ENCODE measurements at places on chromosomes 2 and 18.

DNA sequence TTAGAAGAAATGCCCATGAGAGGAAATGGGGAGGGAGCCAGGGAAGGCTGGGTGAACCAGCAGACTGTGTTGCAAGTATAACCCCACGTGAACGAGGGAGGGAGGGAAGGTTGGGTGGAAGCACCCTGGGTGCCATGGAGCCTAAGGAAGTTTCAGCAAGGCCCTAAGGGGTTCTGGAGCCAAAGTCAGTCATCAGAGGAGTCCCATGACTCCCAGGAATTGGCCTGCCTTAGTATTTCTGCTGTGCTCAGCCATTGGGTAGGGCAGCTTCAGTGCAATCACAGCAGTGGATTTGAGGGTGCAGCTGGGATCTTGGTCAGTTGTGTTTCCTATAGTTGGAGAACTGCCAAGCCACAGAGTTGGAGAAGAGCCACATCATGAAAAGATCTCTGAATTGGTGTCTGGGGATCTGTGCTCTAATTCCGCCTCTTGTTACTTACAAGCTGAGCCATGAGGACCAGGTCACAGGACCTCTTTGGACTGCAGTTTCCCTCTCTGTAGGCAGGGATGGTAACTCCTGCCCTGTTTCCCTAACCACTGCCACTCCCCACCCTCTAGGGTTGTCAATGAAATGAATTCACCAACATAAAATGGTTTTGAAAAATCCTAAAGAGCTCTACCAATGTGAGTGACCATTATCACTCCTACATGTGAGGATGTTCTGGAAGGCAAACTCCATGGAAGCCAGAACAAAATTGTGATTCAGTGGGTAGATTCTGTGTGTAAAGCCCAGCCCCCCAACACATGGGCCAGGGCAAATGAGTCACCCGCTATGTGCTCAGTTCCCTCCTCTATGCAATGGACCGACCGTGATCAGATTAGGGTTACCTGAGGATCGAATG is 108.9 kb downstream of the CLIP4 start:
- no peak for DNase-seq

DNA sequence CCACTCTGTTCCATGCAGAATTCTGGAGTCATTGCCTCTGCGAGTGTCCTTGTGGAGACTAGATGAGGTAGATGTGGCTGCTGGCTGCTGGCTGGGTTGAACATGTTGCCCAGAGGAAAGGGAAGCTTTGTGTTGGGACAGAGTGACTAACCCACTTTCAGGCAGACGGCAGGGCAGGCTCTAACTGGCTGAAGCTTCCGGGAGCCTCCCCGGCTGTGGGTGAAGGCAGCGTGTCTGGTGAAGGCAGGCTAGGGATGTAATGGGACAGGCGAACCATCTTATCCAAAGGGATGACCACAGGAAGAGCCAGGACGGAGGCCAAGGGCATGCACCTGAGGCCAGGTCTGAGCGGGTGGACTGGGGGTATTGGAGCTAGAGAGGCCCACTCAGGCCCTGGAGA is 16.0 kb downstream of the ASPRV1 start:
- no peak for DNase-seq

DNA sequence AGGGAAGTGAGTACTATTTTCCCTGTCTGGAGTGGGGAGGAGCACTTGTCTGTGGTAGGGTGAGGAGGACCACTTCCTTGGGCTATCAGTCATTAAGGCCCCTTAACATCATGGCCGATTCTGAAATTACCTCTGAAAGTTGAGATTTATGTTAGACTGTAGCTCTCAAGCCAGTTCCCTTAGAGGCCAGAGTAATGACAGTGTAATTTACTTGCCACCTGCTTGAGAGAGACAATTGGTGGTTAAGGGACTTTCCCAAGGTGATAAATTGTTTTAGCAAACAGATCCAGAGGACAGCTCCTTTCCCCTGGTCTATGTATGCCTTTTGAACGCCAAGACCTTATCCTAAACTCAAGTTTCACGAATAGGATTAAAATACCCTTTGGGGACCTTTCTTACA is 56.1 kb downstream of the NEDD4L start:
- DNase-seq = no peak

DNA sequence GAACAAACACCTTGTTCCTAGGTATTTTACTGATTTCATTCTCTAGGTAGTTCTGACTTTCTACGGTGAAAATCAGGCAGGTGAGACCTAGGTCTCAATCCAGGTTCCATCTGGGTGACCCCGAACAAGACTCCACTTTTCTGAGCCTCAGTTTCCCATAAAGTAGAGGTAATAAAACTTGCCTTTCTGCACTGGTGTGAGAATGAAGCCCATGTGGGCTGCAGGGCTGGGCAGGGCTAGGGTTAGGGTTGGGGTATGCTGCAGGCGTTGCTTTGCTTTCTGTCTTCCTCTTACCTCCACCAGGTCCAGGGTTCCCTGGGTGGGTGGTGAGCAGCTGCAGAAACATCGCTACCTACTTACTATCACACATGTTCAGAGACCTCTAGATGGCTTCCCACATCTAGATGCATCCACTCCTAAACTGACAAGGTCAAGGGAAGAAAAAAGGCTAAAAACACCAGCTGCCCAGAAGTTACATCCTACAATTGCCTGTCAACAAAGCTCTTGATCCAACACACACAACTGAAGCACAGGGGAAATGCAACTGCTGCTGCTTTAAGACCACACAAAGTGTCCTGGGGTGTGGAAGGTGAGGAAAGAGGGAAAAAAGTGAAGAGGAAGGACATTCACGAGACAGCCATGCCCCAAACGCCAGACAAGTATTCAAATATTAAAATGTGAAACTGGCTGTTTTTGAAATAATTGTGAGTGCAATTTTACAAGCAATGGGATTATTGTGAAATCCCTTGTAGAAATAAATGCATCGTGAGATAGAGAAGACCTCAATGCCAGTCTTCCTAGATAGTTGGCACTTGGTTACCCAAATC is 23.5 kb downstream of the MBP start:
- DNase-seq = no peak

DNA sequence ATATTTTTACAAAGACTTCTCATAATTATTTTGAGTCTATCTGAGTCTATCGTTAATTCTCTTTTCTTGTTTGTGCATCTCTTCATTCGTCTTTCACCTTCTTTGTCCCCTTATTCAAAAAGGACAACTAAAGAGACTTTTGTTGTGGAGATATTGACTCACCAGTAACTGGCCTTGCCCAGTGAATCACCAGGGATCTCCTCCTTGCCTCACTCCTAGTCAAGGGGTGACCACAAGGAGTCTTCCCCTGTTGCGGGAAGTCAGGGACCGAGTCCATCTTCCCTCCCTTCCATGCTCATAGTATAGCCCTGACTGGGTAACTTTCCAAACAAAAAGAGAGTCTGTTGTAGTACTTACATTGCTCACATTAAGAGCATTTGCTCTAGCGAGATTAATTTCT is 158.9 kb downstream of the NEB start:
- DNase-seq = no peak

- DNase-seq = no peak
These were observed 36.1 kb downstream of the TEX51 start for GRCh38 chr2:126934809-126935208.

DNA sequence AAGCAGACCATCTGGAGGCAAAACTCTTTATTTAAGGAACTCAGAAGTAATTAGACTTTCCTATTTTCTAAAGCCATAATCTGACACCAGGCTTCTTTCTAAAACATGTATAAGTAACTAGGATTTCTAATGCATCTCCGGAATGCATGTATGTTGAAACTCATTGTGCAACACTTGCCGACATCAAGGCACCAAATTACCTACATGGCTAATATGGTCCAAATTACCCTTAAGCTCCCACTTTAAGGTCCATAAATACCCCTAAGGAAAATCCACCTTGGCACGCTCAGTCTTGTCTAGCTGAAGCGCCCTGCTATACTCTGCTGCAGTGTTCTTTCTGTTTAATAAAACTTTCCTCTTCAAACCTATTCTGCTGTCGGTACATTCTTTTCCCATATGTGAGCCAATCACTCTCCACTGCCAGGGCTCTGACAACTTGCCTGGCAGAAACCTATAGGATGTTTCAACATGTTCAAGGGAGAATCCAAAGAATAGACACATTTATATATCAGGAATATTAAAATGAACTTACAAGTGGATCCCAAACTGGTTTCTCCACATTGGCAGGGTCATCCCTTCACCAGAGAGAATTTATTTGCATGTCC is 171.9 kb downstream of the GALNT1 start:
- no peak for DNase-seq

GRCh38 chr18:31325051-31325450 is 7.1 kb downstream of the DSG1 start:
- DNase-seq = no peak

Data from stimulated activated CD4-positive, alpha-beta T cell treated with anti-CD3 and anti-CD28 coated beads, Interleukin-1b, Interleukin-23, amount 100 ng/mL, for 4 hours (primary cell).